ENCODE measurements at places on chromosomes 12 and 14.
A peak's percentile ranks its signal among the peaks of the same experiment; 100 is the strongest.

DNA sequence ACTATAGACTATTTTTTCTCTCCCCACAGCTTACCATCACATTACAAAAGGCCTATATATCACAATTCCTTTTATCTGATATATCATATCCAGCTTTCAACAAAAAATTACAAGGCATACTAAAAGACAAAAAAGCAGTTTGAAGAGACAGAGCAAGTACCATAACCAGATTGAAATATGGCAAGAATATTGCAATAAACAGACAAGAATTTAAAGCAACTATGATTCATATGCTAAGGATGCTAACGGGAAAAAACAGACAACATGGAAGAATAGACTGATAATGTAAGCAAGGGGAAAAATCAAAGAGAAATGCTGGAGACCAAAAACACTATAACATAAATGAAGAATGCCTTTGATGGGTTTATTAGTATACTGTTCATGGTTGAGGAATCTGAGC is 40.7 kb downstream of the LRP6 start:
- DNase-seq: no peak

GRCh38 chr14:59200195-59200594 is 11.7 kb downstream of the DAAM1 start:
- no peak for DNase-seq

- DNase-seq: no peak
These were observed 29.5 kb downstream of the MEG3 start for GRCh38 chr14:100855256-100855930.

GRCh38 chr14:63543826-63544406 is 739 bp upstream of the PPP2R5E start:
- no peak for DNase-seq

DNA sequence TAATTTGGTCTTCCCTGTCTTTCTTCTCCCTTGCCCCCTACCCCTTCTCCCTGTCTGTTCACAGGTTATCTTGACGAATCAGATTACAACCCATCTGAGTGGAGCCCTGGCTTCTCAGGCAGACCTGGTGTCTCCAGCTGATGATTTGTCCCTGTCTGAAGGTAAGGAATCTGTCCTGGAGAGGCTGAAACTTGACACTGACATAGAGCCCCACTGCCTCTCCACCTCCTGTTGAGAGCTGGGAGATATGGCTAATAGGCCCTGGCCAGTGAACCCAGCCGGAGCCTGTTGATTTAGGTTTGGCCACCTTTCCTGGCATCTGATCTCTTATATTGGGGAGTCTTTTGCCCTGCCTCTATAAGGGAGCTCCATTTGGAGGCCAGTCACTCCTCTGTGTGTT is 472.2 kb downstream of the RAD51B start:
- no peak for DNase-seq

GRCh38 chr14:100213956-100214769 is 24.8 kb upstream of the YY1 start:
- DNase-seq: peak; percentile 93

DNA sequence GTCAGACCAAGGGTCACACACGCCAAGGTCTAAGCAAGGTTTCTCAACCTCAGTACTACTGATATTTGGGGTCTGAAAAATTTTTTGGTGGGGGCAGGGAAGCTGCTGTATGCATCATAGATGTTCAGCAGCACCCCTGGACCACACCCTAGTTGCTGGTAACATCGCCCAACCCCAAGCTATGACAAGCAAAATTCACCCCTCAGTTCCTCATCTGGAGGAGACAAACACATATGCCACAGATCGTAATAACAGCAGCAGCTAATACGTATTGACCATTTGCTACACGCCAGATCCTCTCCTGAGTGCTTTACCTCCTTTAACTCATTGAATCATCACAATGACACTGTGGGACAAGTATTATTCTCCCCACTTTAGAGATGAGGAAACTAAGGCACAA is 46.4 kb downstream of the ACTN1 start:
- DNase-seq: no peak

DNA sequence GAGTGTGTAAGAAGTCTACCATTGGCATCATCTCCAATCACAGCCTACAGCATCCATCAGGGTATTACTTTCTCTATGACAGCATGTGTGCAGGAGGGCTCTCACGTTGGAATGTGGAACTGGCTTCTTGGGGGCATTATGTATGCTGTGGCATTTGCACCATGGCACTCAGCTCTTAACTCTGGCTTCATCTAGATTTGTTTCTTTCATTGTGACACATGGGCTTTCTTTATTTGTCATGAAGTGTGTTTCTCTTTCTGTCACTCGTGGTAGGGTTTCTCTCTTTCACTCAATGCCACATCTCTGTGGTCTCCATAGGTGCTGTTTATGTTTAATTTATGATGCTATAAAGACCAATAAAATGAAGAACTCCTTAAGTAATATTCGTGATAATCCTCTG is 191.2 kb upstream of the GARIN2 start:
- no peak for DNase-seq

Data from left lung (tissue), 14 donors.